ENCODE measurements at places on chromosomes 11 and 22.

- no peak for DNase-seq
These were observed 30.2 kb upstream of the KLHL35 start for GRCh38 chr11:75463106-75463774.

DNA sequence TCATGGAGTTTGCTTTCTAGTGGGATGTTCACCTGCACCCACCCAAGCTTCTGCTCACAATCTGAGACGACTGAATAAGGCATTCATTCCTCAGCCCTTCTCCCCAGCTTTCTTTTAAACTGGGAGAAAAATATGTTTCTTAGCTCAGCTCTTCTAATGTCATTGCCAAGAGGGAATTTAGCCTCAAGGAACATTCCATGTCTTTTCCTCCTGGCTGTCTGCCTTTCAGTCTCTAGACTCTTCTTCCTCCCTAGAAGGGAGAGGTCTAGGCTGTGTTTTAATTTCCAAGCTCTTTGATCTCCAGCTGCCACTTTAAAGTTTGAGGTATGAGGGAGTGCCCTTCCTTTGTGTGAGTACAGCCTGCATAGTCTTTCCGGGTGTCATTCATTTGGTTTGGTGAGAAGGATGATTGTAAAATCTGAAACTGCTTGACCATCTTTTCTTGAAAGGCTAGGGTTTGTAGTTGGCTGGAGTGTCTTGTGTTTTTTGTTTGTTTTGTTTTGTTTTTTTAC lies 11.7 kb upstream of the HTATIP2 start:
- no peak for DNase-seq

- DNase-seq, result no peak
These were observed 331.2 kb downstream of the METTL15 start for GRCh38 chr11:28439403-28439802.

- no peak for DNase-seq
These were observed 31.7 kb upstream of the NAV2 start for GRCh38 chr11:19680829-19681368.

GRCh38 chr11:131533998-131534397 lies 163.6 kb downstream of the NTM start:
- DNase-seq, result no peak

DNA sequence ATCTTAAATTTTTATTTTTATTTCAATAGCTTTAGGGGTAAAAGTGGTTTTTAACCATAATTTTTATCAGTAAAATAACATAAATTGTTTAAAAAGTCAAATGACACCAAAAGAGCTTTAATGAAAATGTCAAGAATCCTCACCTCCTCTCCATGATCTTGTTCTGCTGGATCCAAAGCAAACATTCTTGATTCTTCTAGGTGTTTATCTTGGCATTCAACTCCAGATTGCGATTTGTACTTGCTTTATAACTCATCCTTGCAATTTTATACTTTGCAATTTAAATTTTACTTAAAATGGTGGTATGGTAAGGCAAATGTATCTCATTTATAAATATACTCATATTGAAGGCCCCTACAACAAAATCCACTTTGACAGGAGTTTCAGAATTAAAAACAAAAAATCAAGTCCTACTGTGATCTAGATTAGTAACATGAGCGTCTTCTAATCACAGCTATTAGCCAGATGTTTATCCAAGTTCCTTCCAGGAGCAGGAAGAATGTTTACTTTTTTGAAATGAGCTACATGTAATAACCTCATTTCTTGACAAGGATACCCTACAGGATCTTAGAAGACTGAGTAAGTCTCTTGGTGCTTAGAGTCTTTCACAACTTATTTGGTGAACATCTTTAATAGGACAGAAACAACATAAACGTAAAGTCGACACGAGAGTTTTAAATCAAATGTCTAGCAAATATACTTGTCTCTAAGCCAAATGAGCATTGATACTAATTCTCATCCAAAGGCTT lies 72.4 kb upstream of the CARD18 start:
- no peak for DNase-seq

Measured in CD4-positive, alpha-beta T cell (primary cell).